ENCODE measurements at places on chromosomes 7 and 10.

- no peak for DNase-seq
Observed at GRCh38 chr10:30436191-30436611, 2.2 kb downstream of the MAP3K8 start.

- DNase-seq, result no peak
Observed at GRCh38 chr7:140593672-140593982, 47.0 kb downstream of the DENND2A start.

DNA sequence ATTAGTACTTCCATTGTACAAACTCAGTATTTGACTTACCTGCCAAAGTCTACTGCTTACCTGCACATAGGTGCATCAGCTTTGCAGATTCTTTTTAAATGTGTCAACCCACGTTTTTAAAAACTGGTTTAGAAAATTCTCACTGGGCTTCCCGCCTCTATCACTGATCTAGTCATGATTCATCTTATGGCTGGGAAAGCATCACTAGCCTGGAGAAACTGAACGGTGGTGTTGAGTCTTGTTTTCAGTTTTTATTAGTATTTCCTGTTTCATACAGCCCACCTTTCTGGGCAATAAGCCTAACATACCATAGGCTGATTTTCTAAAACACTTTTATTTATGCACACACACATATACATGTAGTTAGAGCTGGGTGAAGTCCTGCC, 19.7 kb downstream of the DOCK1 start:
- DNase-seq, result no peak

GRCh38 chr7:50622821-50623220, 57.6 kb upstream of the DDC start:
- no peak for DNase-seq

Measured in left renal pelvis (tissue), 4 donors.